ENCODE measurements at places on chromosomes 6 and 20.
A peak's percentile ranks its signal among the peaks of the same experiment; 100 is the strongest.

DNA sequence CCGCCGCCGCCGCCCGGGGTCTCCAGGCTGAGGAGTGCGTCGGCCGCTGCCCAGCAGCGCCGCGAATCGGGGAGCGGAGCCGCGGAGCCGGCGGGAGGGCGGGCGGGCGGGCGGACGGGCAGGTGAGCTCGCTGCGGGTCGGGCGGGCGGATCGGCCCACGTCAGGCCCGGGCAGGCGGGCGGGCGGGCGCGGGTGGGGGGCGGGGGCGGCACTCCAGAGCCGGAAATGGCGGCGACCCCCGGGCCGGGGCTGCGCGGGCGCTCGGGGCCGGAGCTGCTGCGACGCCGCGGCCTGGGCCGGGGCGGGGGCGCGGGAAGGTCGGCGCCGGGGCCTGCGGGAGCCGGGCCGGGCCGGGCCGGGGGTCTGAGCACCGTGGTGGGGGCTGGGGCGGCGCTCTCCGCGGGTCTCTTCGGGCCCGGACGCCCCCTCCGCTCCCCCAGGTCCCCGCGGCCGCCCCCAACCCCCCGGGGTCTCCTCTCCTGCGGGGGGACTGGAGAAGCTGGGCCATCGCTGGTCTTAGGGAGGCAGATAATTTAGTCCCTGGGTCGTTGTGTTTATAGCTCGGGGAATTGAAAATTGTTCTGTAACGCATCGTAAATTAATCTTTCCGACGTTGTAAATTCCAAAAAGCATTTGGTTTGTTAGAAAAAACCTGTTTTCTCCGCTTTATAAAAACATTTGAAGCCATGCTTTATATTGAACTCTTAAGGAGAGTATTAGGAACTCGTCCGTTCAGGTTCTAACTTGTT is 451 bp downstream of the DNAJC5 start:
- DNase-seq = no peak

DNA sequence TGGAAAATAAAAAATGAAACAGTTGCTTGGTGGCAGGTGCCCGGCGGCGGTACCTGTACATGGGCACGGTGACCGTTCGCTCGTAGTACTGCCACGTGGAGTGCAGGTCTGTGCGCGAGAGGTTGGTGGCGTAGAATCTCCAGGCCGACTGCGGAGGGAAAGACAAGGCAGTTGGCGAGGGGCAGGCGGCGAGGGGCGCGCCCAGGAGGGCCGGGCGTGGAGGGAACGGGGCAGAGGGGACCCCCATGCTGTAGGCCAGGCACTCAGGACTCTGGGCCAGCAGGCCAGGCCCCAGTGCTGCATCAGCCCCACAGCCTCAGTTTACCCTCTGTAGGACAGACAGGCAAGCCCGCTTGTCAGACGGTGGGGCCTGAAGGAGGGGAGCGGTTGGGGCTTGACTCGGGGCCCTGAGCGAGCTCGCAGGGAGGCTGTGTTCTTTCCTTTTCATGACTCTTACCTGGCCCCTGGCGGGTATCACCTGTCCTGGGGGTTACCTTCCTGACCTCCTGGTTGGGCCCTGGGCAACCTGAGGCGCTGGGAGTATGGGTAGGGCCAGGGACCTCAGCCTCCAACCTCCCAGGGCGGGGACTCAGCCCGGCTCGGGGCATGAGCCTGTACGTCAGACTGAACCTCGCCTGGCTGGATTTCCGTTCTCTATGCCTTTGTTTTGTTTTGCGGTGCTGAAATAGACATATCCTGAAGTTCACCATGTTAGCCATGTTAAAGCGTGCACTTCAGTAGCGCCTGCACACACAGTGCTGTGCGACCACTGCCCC is 38.5 kb downstream of the KCNQ2 start:
- DNase-seq = no peak

DNA sequence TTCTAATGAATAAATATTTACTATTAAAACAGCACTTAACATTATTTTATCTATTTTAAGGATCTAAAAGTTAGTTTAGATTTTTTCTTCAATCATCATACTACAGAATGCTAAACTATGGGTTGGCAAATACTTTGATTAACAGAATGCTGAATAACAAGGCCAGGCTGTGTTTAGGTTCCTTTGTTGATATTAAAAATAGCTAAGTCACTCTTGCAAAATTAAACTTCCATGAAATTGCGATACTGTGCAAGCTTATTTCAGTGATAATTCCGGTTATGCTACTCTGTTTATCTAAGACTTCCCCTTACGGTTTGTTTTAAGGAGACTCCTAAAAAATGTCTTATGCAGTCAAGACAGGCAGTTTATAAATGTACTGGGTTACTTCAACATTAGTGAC is 2.8 kb downstream of the RNF24 start:
- no peak for DNase-seq

DNA sequence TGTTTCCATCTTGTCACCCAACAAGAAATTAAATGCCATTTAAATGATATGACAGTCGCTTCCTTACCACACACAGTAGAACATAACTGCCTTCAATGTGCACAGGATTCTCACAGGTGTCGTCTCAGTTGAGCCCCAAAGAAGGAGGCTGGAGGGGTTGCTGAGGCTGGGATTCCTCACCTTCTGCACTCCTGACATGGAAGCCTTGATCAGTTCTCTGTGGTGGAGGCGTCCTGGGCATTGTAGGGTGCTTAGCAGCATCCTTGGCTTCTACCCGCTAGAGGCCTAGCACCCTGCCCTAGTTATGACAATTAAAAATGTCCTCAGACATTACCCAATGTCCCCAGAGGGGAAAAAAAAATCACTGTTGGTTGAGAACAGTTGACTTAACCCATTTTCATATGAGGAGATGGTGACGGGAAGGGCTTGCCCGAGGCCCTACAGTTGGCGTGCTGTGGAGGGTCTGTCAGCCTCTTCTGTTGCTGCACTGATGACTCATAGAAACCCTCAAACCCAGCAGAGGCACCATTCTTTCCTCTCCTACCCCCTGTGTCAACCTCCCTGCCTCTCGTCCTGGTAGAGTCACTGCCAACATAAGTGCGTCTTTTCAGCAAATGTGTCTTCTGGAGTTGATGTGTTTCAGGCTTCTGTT is 19.3 kb upstream of the ZNF831 start:
- DNase-seq = peak; percentile 48

GRCh38 chr6:105925706-105926105 is 160.4 kb upstream of the PRDM1 start:
- no peak for DNase-seq

- no peak for DNase-seq
These were observed 278.7 kb upstream of the RNF217 start for GRCh38 chr6:124683507-124683906.

DNA sequence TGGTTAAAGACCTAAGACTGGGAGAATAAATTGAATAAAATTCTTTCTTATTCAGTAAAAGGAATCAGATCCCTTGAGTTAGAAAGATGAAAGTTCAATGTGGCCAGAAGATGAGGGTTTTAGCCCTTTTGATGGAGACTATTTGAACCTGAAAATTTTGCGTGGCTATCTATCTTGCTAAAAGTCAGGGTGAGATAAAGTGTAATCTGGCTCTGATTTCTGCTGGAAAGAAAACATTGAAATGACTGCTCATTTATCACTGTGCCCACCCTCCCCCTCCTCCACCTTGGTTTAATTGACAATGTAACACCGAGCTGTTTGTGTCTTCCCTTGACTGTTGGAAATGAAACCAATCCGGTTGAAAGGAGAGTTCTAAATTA is 32.9 kb upstream of the TCF21 start:
- no peak for DNase-seq

- no peak for DNase-seq
These were observed 15.1 kb downstream of the RTN4IP1 start for GRCh38 chr6:106614166-106614565.

GRCh38 chr6:37359039-37359438 is 5.3 kb downstream of the RNF8 start:
- DNase-seq = no peak

- DNase-seq = no peak
These were observed 95.2 kb upstream of the INSM1 start for GRCh38 chr20:20272686-20273085.

DNA sequence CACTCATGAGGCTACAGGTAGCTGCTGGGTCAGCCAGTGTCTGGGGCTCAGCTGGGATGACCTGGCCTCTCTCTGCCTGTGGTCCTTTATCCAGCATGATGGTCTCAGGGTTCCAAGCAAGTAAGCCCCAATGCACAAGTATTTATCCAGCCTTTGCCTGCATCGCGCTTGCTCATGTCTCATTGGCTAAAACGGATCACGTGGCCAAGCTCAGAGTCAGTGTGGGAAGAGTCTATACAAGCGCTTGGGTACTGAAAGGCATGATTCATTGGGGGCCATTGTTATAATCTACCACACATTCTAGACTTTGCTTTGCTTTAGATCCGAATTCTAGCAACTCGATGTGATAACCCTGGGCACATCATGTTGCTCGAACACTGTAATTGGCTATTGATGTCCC is 48.3 kb downstream of the PPP1R16B start:
- DNase-seq = no peak

DNA sequence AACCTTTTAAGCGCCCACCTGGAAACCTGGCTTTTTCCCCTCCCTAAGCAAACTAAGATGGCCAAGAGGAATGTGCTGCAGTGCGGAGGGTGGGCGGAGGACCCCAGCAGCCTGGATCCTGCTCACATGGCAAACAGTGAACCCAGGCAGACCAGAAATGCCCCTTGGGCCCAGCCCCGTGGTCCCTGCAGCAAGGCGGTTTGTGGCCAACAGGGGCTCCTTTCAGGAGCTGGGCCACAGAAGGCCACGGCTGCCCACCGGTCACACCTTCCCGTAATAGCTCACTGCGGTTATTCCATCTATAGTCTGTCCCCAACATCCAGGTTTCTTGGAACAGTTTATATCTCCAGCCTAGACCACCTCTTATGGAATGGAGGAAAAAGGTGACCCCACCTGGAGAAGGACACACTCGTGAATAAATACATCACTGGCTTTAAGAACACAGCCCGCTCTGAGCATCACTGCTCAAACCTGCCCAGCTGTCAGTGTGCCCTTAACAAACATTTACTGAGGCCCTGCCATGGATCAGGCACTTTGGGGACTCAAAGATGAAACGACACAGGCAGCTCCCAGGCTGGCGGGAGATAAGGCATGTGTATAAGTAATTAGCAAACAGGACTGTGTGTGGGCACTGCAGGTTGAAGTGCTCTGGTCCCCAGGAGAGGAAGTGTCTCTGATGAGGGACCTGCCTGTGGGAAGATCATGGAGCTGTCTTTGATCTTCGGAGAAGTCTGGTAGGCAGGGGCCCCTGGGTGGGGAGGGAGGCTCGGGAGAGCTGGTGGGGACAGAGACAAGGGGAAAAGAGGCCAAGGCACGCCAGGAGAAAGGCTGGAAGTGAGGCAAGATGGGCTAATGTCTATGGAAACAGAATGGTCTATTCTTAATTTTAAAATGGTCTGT is 3.2 kb upstream of the TUBB1 start:
- DNase-seq = no peak

- DNase-seq = peak; percentile 85
These were observed at the start of gene CENPB for GRCh38 chr20:3786665-3787323. CENPB (minus strand) TSS chr20:3786740; CDS start chr20:3786483, 257 bp downstream.
